ENCODE measurements at places on chromosomes 4 and X. TPM values are rescaled to one million over a fixed set of nuclear protein-coding genes. Genes with fewer than 3 reads are reported as not detected.

GRCh38 chr4:105990933-105991332, 95.7 kb downstream of the NPNT start:
- H3K4me3 ChIP-seq: no peak overlapping the region
- no peaks in the 10 kb centered on the region for H3K27me3 ChIP-seq
- 0 out of 2 replicates have a peak, but pooled peaks cover 8% of the 10 kb centered on the region for H3K4me1 ChIP-seq
- no peak overlapping the region for H3K27ac ChIP-seq
- peak; percentile 81 for DNase-seq

DNA sequence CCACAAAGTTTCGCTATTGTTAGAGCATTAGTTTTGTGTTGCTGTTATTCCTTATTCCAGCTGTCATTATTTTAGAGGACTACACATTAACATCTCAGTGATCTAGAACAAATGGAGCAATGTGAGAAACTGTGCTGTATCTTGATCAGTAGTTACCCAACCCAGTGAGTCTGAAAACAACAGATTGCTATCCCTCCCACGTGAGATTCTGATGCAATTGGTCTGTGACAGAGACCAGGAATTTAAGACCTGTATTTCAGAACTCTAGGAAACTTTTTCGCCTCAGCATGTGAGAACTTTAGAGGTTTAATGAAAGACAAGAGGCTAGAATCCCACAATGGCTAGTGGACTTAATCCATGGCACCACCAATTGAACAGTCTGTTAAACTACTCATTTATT, 35.7 kb upstream of the CDS1 start:
- no peak for DNase-seq
- no peaks in the 10 kb centered on the region for H3K36me3 ChIP-seq
- no peak overlapping the region for H3K4me3 ChIP-seq
- peaks cover 8% of the 10 kb centered on the region for H3K4me1 ChIP-seq

- no peaks in the 10 kb centered on the region for H3K4me1 ChIP-seq
- H3K4me3 ChIP-seq: no peak overlapping the region
- H3K27me3 ChIP-seq: no peaks in the 10 kb centered on the region
- no peaks in the 10 kb centered on the region for H3K36me3 ChIP-seq
Measured at GRCh38 chr4:111689731-111690130, 455.5 kb upstream of the FAM241A start.

GRCh38 chrX:102714994-102715393, 2.7 kb downstream of the GPRASP2 start:
- no peak overlapping the region for H3K27ac ChIP-seq
- no peaks in the 10 kb centered on the region for H3K36me3 ChIP-seq
- no peak overlapping the region for H3K4me3 ChIP-seq
- no peaks in the 10 kb centered on the region for H3K27me3 ChIP-seq

- H3K27me3 ChIP-seq: no peaks in the 10 kb centered on the region
- no peak overlapping the region for H3K4me3 ChIP-seq
Measured at GRCh38 chr4:112418092-112418491, 97.9 kb downstream of the NEUROG2 start.

DNA sequence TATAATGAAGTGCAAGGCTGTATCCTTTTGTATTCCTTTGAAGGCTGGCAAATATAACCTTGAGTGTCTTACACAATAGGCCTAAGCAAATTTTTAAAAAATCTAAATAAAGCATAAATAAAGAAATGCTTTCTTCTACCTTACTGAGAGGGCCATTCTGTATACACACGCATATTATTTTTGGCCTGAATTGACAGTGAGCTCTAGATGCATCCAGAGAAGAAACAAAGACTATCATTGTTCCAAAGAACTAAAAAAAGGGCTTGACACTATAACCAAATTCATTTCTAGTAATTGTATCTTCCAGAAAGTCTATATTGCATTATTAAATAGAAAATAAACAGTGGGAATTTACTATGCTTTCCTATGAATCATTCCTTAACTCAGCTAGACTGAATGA, 100.2 kb downstream of the MAGEB17 start:
- H3K4me3 ChIP-seq: no peak overlapping the region
- no peak overlapping the region for H3K27ac ChIP-seq
- H3K4me1 ChIP-seq: no peaks in the 10 kb centered on the region
- H3K36me3 ChIP-seq: no peaks in the 10 kb centered on the region
- no peaks in the 10 kb centered on the region for H3K27me3 ChIP-seq

DNA sequence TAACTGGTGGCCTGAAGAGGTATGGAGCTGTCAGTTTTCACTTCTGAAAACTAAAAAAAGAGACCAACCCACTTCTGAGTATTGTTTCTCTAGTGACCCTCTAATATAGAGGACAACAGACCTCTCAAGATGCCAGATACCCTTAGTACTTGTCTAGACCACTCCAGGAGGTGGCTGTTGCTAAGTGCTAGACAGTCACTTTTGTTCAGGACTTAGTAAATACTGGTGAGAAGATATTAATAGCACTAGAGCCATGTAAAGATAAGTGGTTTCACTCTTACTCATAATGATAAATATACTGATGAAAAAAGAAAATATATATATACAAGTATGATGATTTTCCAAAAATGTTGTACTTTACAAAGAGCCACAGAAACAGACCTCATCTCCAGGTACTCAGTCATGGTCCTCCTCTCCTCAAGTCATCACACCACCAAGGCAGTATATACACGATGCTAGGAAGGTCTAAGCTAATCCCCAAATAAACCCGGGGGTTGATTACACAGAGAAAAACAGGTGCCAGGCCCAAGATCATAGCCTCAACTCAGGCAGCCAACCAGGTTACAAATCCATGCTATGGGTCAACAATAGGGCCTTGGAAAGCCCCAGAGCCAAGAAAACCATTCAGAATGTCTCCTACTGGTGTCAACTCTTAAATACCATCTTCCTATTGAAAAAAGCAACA, 66.9 kb downstream of the ARHGEF9 start:
- H3K4me1 ChIP-seq: no peaks in the 10 kb centered on the region
- no peak for DNase-seq
- no peak overlapping the region for H3K4me3 ChIP-seq
- H3K27me3 ChIP-seq: no peaks in the 10 kb centered on the region

The TMSB15C gene
- not detected for total RNA-seq

The TCP11X2 gene
- total RNA-seq: not detected

The POLN gene
- 0.18 TPM for total RNA-seq

The SLIT2 gene
- 4.8 TPM for total RNA-seq

Measured in PC-9 (cell line).